Fibroblast of villous mesenchyme (primary cell): ENCODE measurements at places on chromosomes 11 and 22. TPM values are rescaled to one million over a fixed set of nuclear protein-coding genes. Genes with fewer than 3 reads are reported as not detected.

SULT4A1 gene
- not detected in 2 replicates for total RNA-seq

TBX10 gene
- total RNA-seq: not detected in 2 replicates

DNA sequence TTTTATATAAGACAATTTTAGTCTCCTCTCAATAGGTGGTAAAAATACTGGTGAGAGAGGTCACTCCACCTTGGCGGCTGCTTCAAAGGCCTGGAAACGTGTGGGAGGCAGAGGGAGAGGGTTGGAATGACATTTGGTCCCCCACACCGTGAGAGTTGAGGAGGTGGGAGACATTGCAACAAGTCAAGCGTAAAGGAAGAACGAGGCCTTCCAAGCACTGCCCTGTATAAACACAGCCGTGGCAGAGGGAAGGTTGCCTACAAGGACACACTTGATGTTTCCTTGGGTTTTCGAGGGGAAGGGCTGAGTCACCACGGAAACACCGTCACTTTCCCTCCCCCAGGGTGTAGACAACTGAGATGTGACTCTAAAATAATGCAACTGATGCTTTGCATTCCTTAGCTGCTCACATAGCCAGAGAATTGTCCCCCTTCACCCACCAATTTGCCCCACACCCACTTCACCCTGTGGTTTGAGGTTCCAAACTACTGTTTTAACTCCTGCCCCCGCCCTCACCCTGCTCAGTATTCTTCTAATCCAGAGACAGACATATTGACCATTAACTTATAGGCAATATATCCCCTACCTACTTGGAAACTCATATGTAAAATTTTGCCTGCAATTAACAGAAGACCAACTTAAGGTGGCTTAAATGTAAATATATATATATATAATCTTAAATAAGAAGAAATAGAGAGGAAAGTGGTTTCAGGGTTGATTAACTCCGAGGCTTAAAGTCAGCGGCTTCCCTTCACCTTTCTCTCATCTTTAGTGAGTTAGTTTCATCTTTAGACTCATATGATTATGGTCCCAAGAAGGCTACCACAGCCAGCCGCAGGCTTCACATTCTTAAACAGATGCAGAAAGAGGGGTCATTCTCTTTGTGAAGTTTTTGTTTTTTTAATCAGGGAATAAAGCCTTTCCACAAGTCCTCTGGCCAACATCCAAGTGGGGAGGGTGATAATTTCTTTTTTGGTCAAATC lies 54.1 kb upstream of the BDNF start:
- DNase-seq: no peak

DNA sequence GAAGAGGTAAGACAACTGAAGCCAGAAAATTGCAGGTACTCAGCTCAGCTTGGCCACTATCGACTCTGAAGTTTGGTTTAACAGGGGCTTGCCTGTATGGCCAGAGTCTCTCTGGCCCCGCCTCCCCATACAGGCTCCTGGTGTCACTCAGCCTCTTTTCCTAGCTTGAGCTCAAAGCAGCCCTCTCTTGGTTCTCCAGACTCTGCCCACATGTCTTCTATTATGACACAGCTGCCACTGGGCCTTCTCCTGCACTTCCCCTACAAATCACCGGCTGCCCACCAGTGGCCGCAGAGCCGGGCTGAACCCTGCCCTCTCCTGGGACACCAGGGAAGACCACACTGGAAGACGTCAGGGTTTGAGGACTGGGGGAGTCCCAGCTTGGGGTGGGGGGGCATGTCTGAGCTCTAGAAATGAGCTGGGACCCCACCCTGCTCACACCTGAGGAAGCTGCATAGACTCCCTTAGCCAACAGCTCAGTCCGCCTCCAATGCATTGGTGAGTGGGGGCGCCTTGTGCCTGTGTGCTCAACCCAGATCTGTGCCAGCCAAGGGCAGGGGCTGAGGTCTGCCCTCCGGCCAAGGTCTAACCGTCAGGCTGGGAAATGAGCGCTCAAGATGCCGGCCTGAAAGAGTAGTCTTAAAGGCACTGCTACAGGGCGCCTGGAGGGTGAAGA lies 94.4 kb upstream of the LMO1 start:
- DNase-seq: no peak

DNA sequence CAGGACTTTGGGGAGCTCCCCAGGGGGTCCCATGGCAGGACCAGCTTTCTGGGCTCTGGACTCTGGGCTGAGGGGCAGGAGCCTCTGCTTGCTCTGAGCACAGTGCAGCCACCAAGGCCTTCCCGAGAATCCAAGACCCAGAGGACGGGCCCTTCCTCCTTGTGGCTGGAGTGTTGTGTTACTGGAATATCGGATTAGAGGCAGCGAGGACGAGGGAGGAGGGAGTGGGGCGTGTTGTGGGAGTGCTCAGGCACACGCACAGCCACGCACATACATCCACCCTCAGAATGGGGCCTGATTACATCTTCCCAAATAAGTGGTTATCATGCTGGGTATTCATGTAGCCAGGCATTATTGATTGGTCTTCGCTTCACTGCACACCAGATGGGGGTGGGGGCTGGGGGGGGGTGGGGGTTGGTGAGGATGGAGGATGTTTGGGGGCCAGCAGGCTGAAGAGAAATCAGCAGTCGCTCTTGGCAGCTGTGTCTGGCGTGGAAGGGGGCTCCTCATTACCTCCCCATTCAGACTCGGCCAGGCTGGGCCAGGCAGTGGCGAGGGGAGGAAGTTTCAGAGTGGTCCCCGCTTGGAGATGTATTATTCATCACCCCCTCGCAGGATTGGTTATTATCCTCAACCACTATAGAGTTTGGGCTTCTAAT lies 120.9 kb downstream of the ST3GAL4 start:
- no peak for DNase-seq
